Caco-2 (cell line): ENCODE measurements at places on chromosomes 4 and X. TPM values are rescaled to one million over a fixed set of nuclear protein-coding genes. Genes with fewer than 3 reads are reported as not detected.

GCNA gene
- 2.8 and 3.4 TPM in 2 replicates for total RNA-seq

LIMCH1 gene
- 6.2 and 8.4 TPM in 2 replicates for total RNA-seq

C4orf51 gene
- total RNA-seq: not detected in 2 replicates

SLC2A9 gene
- total RNA-seq: 17.5 and 21.0 TPM in 2 replicates

FRMPD4 gene
- not detected in 2 replicates for total RNA-seq

BCAP31 gene
- total RNA-seq: 232 and 234 TPM in 2 replicates

EGFL6 gene
- 0.16 and 0.26 TPM in 2 replicates for total RNA-seq

CYLC1 gene
- not detected in 2 replicates for total RNA-seq

FAM13A gene
- 10.3 and 11.0 TPM in 2 replicates for total RNA-seq

STK26 gene
- 36.8 and 37.1 TPM in 2 replicates for total RNA-seq

CFAP99 gene
- not detected in 2 replicates for total RNA-seq

SERTM2 gene
- total RNA-seq: 1.1 and 1.4 TPM in 2 replicates

- DNase-seq: no peak
Measured at GRCh38 chr4:16884673-16885460, 13.6 kb downstream of the LDB2 start.

DNA sequence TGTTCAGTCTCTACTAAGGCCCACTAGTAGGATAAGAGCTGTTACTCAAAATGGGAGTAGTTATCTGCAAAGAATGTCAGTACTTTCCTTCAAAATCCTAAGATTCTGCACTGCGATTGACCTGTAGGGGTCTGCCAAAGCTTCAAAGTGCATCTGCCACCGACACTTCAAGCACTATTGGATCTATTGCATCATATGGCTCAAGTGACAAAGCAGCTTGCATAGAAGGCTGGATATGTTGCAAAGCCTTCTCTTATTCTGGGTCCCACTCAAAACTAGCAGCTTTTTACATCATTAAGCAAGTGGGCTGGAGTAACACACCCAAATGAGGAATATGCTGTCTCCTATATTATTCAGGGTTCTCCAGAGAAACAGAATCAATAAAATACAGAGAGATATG lies 115.4 kb upstream of the EMCN start:
- DNase-seq: no peak

- no peak for DNase-seq
Measured at GRCh38 chr4:16171831-16172230, 54.4 kb downstream of the TAPT1 start.

- DNase-seq: no peak
Measured at GRCh38 chrX:68994135-68994890, 165.5 kb downstream of the EFNB1 start.

- no peak for DNase-seq
Measured at GRCh38 chr4:163085085-163085484, 81.6 kb downstream of the NAF1 start.

GRCh38 chrX:135384161-135384836 lies 37.4 kb upstream of the SMIM10L2A start:
- DNase-seq: no peak

GRCh38 chr4:19728773-19729172 lies 522.9 kb upstream of the SLIT2 start:
- no peak for DNase-seq

DNA sequence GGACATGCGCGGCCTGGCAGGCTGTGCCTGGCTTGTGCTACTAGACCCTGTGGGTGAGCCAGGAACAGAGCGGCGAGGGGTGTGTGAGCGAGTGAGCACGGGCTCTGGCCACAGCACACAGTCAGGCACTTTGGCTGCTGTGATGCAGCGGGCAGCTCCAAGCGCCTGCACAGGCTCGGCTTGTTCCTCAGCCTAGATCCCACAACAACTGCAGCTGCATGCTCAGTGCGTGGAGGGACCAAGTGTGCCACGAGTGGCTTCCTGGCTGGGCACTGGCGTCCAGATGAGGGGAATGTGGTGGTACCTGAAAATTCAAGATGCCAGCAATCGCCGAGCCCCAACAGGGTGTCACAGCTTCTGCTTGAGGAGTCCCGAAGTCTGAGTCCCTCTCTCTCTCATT lies 1056.6 kb downstream of the RAPGEF2 start:
- DNase-seq: no peak

- no peak for DNase-seq
Measured at GRCh38 chr4:61996943-61997342, 796.8 kb downstream of the ADGRL3 start.

- no peak for DNase-seq
Measured at GRCh38 chr4:128639541-128640270, 169.8 kb upstream of the JADE1 start.

- DNase-seq: peak; percentile 69
Measured at GRCh38 chr4:6892190-6892908, 17.3 kb upstream of the TBC1D14 start.

GRCh38 chr4:7788694-7789425 lies 150.8 kb downstream of the AFAP1 start:
- no peak for DNase-seq

GRCh38 chrX:149982310-149982709 lies 44.0 kb upstream of the EOLA2 start:
- no peak for DNase-seq

GRCh38 chrX:40748977-40749376 lies 13.6 kb upstream of the MED14 start:
- DNase-seq: no peak

GRCh38 chrX:9942086-9942485 lies 25.1 kb upstream of the CLDN34 start:
- no peak for DNase-seq

DNA sequence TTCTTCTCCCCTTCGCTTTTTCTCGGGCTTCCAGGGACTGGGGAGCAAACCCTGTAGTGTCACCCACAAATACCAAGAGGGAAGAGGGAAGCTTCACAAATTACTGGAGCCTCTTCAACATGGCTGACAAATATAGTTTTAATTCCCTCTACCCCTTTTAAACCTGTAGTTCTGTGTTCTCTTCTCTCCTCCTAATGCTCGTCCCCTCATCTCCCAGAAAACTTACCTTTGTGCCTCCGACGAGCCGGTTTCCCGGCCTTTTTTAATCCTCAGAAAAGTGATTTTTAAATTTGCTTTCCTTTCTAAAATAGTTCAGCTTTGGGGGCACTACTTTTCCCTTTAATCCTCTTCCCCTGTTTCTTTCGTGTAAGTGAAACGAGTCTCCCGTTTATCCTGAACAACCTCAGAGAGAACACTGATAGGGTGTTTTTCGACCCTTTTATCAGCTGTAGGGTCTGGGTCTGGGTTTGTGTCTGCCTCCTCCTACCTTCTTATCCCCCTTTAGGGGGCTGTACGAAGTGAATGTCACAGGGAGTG lies 408 bp downstream of the TET2 start:
- DNase-seq: no peak

DNA sequence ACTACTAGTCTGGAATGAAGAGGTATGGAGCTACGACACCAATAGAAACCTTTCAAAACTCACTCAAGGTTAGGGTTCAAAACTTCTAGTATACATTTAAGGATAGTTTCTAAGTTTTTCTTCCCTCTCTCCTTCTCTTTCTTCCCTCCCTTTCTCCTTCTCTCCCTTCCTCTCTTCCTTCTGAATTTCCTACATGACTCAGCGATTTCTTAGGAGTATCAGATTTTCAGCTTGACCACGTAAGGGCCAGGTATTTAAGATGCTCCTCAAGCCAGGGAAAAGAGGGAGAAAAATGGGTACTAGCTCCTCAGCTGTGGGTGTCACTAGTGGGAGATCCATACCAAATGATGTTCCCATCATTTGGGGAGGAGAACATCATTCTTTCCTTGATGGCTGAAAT lies 55.9 kb upstream of the FTHL17 start:
- no peak for DNase-seq

GRCh38 chr4:17794730-17795129 lies 13.3 kb upstream of the FAM184B start:
- no peak for DNase-seq

GRCh38 chr4:56730097-56730496 lies 49.0 kb upstream of the HOPX start:
- no peak for DNase-seq

- no peak for DNase-seq
Measured at GRCh38 chrX:131226591-131226990, 62.5 kb downstream of the IGSF1 start.
